ENCODE measurements at places on chromosomes 5 and 9.

GRCh38 chr5:171493646-171494393 is 74.4 kb downstream of the FGF18 start:
- no peak for DNase-seq

GRCh38 chr9:137028263-137029057 is 423 bp upstream of the ABCA2 start:
- DNase-seq: peak; percentile 60

- DNase-seq: no peak
These were observed 34.7 kb upstream of the NMUR2 start for GRCh38 chr5:152439791-152440190.

GRCh38 chr9:12903316-12903715 is 128.5 kb downstream of the LURAP1L start:
- no peak for DNase-seq

GRCh38 chr9:100011062-100011681 is 87.6 kb downstream of the ERP44 start:
- DNase-seq: no peak

DNA sequence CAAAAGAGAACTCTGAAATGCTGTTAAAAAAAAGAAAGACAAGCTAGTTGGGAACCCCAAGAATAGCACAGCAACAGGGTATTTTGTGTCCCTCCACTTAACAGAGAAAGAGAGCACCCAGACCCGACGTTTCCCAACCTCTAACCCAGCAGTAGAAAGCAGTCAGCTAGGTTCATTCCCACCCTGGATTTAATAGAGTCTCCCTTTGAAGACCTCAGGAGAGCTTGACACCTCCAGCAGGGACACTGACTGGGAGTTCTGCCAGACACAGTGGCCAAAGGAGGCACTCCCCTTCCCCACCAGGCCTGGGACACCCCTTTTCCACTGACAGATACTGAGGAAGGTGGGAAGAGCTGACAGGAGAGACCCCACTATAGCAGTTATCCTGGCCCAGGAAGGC is 337.5 kb upstream of the MSX2 start:
- DNase-seq: no peak

DNA sequence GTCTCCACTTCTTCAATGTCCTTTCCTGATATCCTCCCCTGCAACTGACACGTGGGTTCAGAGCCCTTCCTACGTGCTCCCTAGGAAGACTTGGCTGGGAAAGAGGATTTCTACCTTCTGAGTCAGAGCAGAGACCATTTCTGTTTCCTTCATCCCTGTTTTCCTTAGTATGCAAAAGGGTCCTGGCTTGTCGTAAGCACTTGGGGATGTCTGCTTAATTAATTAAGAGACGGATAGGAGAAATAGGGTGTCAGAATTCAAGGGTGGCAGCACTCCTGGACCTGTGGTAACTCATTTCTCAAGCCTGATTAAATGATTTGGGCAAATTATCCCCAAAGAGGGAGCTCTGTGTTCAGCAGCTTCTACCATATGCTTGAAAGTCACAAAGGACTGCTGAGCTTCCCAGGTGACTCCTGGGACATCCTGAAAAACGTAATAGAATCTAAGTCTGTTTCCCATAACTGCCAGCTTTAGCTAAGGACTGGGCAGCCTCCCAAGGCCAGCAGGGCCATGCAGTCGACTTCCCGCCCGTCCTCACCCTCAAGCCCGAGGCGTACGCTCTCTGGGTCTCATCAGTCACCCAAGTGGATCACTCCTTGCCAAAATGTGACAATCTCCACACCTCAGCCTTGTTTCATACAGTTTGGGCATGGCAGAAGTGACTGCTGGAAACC is 20.5 kb downstream of the ABCA1 start:
- no peak for DNase-seq

DNA sequence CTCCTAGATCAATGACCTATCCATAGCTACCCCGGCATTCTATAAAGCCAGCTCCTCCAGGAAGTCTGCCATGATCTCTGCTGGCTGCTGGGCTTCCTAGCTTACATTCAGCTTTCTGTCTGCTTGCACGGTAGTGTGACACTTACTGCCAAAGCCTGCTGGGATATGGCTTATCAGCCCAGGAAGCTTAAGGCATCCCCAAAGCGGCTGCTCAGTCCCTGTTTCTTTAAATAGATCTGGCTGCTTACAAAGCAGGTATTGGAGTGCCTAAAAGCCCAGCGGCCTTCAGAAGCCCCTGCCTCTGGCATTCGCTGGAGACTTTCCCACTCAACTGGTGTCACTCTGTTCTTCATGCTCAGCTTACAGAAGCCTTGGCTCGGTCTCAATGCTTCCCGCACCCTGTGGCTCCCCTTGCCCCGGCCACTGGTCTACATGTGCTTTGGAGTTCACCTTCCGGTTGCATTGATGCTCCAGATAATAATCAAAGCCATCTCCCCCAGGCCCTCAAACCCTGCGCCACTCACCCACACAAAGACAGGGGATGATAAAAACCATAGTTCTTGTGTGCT is 31.3 kb upstream of the STRBP start:
- DNase-seq: no peak

GRCh38 chr5:172188033-172188892 is at the start of gene STK10:
TSS of gene STK10 (minus strand) at chr5:172188224. CDS start at chr5:172188042, 182 bp downstream.
- DNase-seq: peak; percentile 82

- DNase-seq: no peak
These were observed 25.9 kb upstream of the ANKRD55 start for GRCh38 chr5:56259002-56259511.

DNA sequence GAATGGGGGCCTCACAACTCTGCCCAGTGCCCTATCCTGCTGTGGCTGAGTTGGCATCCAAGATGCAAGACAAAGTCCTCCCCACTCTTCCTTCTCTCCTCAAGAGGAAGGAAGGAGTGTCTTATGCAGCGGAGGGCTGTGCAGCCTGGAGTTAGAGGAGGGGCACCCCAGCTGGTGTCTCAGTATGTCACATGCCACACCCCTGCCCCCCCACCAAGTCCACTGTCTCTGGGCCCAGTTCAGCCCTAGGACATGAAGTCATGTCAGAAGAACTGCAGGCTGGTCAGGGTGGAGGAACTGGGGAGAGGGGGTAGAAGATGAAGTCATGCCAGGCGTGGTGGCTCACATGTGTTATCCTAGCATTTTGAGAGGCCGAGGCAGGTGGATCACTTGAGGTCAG is 28.0 kb upstream of the SLC28A3 start:
- no peak for DNase-seq

DNA sequence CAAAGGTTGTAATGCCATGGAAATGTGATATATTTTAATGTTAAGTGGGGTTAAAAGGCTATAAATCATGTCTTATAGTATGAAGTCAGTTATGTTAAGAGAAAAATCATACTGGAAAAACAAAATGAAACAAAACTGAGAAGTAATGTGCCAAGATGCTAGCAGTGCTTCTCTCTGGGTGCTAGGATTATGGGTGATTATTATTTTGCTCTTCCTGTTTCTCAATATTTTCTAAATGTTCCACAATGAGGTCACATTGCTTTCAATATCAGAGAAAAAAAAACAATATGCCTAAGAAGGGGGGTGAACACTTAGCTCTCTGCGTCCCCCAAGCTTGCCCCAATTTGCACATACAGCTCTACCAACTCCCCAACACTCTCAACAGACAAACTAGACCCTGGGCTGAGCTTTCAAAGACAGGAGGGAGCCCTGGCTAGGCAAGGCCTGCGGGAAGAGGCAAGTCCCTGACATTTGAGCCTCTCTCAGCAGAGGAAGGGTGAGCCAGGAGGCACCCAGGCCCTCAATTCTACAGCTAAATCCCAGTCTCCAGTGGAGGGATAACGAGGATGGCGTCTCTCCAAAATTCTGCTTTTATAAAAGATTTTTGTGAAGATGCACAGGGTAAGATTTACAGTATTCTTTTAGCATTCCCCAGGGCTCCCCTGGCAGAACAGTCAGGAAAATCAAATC is 24.4 kb downstream of the WHRN start:
- no peak for DNase-seq

- no peak for DNase-seq
These were observed 6.3 kb downstream of the IGIP start for GRCh38 chr5:140131967-140132409.

DNA sequence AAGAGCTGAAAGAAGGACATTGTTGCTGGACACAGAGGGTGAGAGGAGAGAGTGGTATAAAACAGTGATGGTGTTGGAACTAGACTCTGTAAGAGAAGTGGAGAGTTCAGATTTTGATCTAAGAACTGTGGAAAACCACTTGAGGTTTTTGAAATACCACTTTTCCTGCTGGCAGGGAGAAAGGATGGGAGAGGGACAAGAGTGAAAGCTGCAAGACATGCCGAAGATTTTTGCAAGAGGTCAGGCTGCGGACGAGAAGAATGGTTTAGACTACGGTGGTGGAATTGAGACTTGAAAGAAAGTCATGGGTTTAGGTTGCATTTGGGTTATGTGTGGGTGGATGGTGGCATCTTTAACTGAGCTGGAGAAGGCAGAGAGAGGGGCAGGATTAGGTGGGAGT is 202.2 kb upstream of the RPS23 start:
- no peak for DNase-seq

DNA sequence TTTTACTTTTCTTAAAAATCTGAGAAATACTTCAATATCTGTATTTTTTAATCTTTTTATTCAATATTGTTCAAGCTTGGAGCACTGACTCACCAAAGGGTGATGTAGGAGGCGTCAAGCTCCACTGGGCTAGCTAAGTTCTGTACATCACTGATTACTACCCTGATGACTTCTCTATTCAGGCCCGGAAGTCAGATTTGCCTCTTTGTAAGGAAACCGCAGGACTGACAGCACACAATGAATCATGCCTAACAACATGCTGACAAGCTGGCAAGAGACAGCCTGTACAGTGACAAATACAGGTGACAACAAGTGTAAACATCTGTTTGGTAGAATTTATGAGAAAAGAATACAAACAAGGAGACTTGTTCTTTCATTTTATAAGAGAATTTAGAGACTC is 627.9 kb upstream of the RORB start:
- DNase-seq: no peak

DNA sequence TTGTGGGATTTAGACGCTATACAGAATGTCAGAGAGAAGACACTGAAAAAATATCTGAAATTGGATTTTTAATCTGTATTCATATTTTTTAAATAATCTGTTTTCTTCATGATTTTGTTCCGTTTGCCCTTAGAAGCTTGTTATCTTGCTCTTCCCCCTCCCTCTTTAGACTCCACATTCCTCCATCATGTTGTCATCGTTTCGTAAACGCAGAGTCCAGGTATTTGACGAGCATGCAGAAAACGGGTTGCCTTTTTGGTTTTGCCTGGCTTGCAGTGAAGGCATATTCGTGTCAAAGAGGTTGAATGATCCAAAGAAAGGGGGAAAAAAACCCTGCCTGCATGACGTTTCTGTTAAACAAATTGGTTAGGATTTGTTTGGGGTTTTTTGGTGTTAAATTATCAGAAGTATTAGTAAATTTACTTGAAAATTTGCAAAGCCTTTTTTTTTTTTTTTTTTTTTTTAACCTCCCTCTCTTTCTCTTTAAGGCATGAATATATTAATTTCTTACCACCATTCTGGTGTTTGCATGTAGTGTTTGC is 2.9 kb downstream of the SPTAN1 start:
- no peak for DNase-seq

DNA sequence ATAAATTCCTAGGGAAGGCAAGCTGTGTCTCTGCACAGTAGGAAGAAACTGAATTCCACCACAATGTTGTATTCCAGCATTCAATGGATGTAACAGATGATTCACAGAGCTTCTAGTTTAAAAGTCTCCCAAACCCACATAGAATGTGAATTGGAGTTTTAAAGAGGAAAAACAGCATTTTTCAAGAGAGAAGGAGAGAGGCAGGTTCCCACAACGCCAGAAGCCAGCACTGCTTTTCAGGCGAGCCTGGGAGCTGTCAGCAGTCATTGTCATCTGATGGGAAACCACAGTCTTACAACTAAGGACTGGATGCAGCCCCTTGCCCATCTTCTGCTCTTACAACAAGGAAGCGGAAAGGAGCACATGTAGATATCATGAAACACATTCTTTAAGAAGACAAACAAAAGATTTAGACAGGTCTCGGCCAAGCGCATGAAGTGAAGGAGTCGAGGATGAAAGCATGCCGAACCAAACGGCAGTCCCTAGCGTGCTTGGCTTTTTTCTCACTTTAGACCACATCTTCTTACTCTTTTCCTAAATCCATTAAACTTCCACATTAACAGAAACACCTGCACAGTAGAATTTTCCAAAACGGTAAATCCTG is 638 bp downstream of the DIRAS2 start:
- no peak for DNase-seq

Data from activated effector memory CD4-positive, alpha-beta T cell treated with Interleukin-2 at 50 U/mL for 16 hours (primary cell).